COLO829 (cell line): ENCODE measurements at places on chromosomes 11 and 22.
A peak's percentile ranks its signal among the peaks of the same experiment; 100 is the strongest.

GRCh38 chr11:13065200-13065787 is 56.2 kb downstream of the RASSF10 start:
- no peak for DNase-seq

- DNase-seq, result peak; percentile 65
These were observed 125.4 kb downstream of the CASP12 start for GRCh38 chr11:104772806-104773241.

DNA sequence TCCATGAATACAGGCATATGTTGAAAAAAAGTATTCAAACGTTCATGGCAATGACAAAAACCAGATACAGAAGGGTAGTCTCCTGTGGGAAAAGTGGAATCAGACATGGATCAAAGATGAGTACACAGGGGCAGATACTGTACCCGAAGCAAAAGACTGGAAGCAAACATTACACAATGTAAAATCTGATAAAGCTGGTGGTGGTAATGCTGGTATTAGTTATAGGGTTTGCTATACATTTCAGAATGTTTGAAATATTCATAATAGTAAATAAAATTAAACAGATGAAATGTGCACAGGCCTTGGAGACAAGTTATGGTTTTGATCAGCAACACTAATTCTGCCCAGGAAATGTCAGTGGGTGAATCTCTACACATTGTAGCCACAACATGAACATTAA is 607.6 kb downstream of the SOX6 start:
- no peak for DNase-seq

- DNase-seq, result no peak
These were observed 579 bp downstream of the PICALM start for GRCh38 chr11:86068138-86068871.

GRCh38 chr22:19801340-19802000 is 40.9 kb downstream of the TBX1 start:
- no peak for DNase-seq

DNA sequence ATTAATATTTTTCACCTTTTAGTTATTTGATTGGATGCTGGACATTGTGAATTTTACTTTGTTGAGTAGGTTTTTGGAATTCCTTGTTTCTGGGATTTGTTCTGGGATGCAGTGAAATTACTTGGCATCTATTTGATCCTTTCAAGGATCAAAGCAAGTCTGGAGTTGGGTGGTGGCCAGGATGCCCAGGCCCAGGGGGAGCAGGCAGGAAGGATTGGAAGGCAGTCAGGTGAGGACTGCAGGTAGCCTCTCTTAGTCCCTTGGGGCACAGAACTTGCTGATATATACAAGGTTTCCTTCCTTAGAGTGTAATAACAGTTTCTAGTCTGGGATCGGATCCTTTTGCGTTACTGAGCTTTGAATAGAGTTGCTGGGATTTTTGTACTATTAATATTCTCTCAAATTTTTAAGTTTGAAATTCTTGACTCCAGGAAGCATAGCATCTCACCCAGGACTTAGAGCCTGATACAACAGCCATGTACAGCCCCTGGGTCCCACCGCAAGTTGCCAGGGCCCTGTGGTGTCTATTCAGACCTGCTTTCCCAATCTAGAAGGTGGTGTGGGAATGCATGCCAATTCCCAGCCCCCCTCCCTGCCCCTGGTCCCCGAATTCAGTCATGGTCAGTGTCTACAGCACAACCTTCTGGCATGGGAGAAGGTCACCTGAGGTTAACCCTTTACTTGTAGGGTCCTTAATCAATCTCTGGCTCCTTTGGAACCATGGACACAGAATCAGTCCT is 6.1 kb downstream of the ZNF74 start:
- DNase-seq, result no peak

DNA sequence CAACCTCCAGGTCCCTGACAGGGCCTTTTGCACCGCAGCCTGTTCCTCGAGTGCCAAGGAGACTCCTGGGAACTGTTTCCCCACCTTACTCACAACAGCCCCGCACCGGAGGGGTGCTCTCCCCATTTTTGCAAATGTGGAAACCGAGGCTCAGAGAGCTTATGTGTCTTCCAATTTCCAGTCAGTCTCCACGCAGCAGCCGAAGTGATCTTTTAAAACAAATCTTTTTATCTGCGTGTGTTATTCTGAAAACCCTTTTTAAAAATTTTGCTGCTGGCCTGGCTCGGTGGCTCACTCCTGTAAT is 409 bp upstream of the TMEM134 start:
- no peak for DNase-seq

DNA sequence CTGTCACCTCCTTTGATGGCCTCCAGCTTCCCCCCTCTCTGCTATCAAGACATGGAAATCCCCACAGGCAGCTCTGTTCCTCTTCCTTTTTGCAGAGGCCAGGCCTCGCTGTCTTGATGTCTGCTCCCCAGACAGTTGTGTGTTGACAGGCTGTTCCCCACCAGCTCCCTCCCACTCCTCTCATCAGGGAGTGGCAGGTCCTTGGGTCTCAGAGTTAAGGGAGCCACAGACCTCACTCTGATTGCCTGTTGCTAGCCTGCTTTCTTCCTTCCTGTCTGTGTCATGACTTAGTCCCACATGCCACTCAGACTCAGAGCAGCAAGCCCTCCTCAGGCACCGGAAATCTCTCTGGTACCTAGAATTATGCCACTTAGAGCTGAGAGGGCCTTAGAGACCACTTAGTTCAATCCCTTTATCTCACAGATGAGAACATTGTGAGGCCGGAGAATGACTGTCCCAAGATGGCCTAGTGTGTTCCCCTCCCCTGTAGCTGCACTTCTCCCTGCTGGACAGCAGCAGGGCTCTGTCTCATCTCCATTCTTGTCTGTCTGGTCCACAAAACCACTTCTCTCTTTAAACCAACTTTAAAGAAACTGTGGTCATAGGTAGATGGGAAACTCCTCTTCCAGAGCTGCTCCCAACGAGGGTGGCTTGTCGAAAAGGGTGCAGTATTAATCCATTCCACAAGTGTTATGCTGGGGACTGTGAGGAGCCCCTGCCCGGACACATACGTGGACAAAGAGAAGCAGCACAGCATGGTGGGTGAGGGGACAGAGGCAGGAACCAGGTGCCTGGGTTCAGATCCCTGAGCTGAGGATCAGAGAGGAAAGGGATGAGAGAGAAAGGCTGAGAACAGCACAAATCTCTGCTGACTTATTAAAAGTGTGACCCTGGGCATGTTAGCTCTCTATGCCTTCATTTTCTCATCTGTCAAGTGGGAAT is 4.2 kb downstream of the AMPD3 start:
- DNase-seq, result no peak

GRCh38 chr11:68857037-68857586 is 15.4 kb upstream of the CPT1A start:
- no peak for DNase-seq

GRCh38 chr22:48316257-48317250 is 1511.1 kb downstream of the BRD1 start:
- DNase-seq, result no peak

GRCh38 chr11:122843281-122844141 is 5.2 kb downstream of the CRTAM start:
- DNase-seq, result no peak

DNA sequence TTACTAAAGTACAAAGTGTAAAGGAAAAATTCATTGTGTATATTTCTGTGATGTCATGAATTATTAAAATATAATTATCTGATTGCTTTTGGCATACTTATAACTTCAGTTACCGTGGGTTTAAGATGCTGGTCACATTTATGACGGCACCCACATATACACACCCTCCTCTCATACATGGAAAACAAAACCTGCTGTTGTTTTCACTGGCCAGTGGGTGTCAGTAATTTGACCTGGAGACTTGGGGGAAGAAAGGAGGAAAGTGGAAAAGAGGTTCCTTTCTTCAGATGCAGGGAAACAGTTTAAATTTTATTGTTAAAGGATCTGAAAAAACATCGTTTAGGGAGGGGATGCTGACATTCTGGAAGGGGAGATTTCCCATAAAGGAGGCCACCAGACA is 742 bp upstream of the BBOX1 start:
- DNase-seq, result peak; percentile 47

DNA sequence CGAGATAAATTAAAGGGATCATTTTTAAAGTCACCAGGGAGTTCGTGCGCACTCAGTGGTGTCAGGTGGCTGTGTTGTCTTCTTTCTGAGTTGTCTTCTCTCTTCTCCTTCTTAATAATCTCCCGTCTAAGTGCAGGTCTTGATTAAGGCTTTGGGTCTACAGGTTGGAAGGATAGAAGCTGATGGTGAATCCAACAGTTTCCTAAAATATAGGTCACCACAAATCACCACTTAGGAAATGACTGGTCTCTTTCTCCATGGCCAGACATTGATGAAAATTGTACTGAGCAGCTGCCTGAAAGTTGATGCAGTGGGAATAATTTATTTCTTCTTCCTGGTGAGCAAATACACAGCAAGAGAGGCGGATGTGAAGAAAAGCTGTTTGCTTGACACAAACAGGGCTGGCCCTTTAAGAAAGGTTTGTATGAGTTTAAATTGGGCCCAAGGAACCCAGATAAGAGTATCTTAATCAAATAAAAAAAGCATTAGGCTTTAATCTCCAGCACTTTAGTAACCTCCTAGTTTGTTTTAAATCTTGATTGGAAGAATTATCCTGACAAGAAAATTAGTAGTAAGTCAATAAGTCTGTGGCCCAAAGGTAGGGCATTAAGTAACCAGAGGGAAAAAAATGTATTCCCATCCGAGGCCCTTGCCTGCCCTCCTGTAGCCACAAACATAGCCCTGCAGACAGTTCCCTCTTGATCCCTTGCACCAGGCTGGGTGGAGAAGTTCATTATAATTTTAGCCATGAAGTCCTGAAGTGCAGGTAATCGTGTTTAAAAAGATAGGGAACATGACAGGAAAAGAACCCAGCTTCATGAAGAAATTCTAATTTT is 245.8 kb downstream of the KIRREL3 start:
- DNase-seq, result no peak

GRCh38 chr11:63508009-63508408 is 2.1 kb downstream of the LGALS12 start:
- DNase-seq, result no peak

DNA sequence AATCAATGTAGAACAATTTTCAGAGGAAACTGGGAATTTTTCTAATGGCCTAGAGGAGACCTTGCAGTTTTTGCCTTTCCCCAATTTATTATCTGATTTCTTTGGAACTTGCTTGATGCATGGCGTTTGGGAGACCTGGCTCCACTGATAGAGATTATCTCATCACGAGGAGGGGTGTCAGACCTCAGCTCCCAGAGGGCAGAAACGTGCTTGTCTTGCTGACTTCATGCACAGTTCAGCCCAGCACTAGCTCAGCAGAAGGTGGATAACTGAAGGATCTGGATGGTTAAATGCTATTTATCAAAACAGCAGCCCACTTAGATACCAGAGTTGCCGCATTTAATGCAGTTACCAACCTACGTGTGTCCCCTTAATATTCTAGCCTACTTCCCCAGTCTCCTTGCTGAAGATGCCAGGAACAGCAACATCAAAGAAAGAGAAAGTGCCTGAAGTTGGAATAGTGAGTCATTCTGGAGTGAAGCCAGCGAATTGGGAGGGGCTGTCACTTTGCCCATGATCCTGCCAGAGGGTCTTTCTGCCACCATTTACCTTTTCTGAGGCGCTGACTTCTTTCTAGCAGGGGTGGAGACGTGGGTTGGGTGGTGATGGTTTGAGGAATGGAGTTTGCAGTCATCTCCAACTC is 133.5 kb upstream of the CADM1 start:
- DNase-seq, result no peak

GRCh38 chr11:76769645-76770586 is 13.2 kb upstream of the TSKU start:
- no peak for DNase-seq

- DNase-seq, result peak; percentile 86
These were observed 377.0 kb downstream of the ETS1 start for GRCh38 chr11:128210148-128210940.

DNA sequence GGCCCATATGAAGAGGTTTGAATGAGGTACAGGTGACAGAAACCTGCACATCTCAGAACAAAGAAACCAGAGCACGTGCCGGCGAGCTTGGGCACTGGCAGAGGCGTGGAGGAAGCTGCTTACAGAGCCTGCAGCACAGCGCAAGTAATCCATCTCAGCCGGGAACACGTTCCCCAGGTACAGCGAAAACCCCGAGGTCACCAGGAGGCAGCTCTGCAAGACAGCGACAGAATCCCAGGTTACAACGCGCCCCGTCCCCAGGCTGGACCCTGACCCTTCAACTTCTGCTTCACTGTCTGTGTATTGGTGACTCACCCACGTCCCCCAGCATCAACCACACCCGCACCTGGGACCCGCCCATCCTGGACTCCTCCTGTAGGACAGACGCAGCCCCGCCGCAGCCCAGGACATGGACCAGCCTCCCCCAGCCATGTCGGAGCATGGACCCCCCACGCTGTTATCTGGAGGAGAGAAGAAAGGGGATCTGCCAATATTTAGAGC is 2.2 kb downstream of the MLC1 start:
- DNase-seq, result no peak

DNA sequence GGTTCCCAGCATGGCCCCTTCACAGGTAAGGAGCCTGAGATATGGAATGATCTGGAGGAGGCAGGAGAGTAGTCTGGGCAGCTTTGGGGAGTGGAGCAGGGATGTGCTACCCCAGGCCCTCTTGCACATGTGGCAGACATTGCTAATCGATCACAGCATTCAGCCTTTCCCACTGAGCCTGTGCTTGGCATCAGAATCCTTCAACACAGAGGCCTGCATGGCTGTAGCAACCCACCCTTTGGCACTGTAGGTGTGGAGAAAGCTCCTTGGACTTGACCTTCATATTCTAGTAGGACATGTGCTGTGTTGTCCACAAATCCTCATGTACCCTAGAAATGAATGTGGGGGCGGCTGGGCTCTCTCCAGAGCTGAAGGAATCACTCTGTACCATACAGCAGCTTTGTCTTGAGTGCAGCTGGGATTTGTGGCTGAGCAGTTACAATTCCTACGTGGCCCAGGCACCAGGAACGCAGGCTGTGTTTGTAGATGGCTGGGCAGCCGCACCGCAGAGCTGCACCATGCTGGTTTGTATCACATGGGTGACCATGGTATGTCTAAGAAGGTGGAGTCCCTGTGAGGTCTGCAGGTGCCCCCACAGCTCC is 21.8 kb upstream of the PPP6R3 start:
- DNase-seq, result no peak

GRCh38 chr11:70522593-70523311 is 124.4 kb downstream of the CTTN start:
- no peak for DNase-seq

GRCh38 chr11:71342116-71342515 is 89.7 kb upstream of the SHANK2 start:
- no peak for DNase-seq

- no peak for DNase-seq
These were observed 3.7 kb downstream of the TRPM5 start for GRCh38 chr11:2440646-2441045.

- DNase-seq, result no peak
These were observed 6.1 kb downstream of the SIPA1 start for GRCh38 chr11:65643971-65644370.

- no peak for DNase-seq
These were observed 34.6 kb downstream of the NFAM1 start for GRCh38 chr22:42397332-42398249.
